Uterus (tissue), 4 donors: ENCODE measurements at places on chromosomes 7 and 10. TPM values are rescaled to one million over a fixed set of nuclear protein-coding genes. Genes with fewer than 3 reads are reported as not detected.

DNA sequence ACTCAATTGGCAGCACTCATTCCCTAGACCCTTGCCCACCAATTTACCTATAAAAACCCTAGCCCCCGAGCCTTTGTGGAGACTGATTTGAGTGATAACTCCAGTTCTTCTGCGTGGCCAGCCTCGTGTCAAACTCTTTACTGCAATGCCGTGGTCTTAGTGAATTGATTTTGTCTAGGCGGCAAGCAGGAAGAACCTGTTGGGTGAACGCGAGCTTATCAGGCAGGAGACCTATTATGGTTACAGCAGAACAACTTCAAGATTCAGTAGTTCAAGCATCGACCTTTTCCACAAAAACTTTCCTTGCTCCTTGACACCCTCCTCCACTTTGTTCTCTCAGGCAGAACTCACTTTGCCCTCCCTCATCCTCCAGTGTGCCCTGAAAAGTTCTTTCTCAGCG, 12.2 kb downstream of the SSMEM1 start:
- DNase-seq: no peak

GRCh38 chr7:123864966-123865365, 20.0 kb downstream of the HYAL4 start:
- no peak for DNase-seq

GRCh38 chr7:91239171-91239604, 25.0 kb upstream of the FZD1 start:
- no peak for DNase-seq

- no peak for DNase-seq
These were observed 11.8 kb downstream of the SFXN2 start for GRCh38 chr10:102726274-102726673.

AS3MT gene
- total RNA-seq: 3.1 TPM

EPO gene
- total RNA-seq: not detected

PRSS37 gene
- not detected for total RNA-seq

ELAPOR2 gene
- total RNA-seq: 16.2 TPM
